Eye (tissue), 1 donor: ENCODE measurements at places on chromosomes 12 and 14.

GRCh38 chr12:6763380-6763779 lies 2.8 kb upstream of the PTMS start:
- DNase-seq = no peak

DNA sequence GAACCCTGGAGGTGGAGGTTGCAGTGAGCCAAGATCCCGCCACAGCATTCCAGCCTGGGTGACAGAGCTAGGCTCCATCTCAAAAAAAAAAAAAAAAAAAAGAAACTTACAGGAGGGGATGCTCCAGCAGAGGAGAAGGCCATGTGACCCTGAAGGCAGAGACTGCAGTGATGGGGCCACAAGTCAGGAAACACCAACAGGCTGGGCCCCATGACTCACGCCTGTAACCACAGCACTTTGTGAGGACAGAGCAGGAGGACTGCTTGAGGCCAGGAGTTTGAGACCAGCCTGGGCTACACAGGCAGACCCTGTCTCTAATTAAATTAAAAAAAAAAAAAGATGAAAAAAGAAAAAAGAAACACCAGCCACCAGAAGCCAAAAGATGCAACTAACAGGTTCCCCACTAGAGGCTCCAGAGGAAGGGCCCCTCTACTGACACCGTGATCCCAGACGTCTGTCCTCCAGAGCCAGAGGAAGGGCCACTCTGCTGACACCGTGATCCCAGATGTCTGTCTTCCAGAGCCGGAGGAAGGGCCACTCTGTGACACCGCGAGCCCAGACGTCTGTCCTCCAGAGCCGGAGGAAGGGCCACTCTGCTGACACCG lies 9.1 kb upstream of the GLT1D1 start:
- DNase-seq = no peak

- DNase-seq = peak; percentile 85
These were observed 1.7 kb downstream of the CCND2 start for GRCh38 chr12:4275016-4275869.

DNA sequence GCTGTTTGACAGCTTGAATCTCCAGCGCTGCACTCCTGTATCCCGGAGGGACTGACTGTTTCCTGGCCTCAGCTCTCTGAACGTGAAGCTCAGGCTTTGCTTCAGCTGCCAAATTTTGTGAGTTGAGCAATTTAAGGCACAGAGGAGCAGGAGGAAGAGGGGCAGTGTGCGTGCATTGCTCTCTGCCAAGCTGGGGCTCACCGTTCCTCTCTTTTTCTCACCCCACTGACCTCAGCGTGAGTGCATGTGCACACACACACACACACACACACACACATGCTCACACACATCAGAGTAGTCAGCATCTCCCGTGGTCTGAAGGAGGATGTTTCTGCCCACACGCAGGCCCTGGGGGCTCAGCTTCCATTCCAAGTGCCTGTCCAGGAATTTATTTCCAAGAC lies 27.8 kb upstream of the BDKRB2 start:
- DNase-seq = peak; percentile 56

GRCh38 chr12:5908251-5908650 lies 36.8 kb downstream of the ANO2 start:
- no peak for DNase-seq

- peak; percentile 95 for DNase-seq
These were observed 110.1 kb upstream of the TMEM132D start for GRCh38 chr12:130013771-130014484.

- DNase-seq = peak; percentile 91
These were observed 789.6 kb downstream of the NRXN3 start for GRCh38 chr14:78959674-78960264.

DNA sequence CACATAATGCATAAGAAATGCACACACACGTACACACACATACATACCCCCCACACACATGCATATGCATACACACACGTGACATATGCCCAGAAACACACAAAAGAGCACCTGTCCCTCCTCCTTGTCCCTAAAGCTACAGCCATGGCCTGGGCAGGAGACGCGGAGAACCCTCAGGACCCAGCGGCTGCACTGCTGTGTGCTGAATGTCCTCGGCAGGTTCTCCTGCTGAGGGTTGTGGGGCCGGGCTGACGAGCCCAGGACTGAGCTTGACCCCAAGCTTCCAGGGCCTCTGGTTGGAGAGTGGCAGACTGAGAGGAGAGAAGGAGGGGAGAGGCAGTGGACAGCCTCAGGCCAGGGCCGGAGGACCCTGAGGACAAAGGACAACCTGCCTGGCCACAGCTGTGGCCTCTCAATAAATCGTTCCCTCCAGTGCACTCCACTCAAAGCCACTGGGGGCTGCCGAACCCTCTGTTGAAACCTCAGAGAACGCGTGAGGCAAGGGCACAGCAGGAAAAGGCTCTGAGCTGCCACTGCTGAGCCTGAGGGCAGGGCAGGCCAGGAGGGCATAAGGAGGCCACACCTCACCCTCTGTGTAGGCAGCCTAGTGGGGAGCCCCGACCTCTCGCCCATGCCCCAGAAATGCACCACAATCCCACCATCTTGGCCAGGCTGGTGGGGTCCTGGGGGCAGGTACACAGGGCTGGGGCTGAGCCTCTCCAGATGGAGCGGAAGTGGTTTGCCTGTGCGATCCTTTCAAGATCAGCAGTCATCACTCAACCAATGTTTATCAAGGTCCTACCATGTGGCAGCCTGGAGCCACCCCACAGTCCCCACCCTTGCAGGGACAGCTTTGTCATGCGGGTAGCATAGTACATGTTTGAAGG lies 3.1 kb downstream of the CACNA2D4 start:
- DNase-seq = peak; percentile 50
